ENCODE measurements at places on chromosomes 2 and 18.

DNA sequence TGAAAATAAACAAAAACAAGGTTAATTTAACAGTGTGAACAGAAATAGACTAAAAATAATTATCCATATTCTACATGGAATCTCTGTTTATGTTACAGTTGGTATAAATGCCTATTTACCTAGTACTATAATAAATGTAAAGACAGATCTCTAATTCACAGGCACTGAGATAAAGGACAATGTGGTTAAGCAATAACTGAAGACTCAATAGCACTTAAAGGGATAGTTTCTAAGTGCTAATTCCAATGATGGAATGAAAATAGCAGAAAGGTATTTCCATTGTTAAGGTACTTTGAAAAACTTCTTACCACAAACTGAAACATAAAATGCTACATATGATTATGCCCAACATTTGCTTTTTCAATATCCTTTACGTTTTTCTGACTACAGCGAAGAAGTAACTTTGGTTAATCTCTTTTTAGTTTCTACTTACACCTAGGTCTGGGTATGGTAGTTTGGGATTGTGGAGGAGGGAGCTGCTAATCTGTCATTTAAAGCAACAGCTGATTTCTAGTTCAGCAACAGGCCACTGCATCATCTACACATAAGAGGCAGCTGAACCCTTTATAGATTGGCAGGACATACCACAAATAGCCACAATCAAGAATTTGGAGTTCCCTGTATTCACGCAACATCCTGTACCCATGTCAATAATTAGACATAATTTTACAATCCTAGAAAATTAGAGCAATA, 27.2 kb downstream of the MAP4K3 start:
- no peak for DNase-seq

DNA sequence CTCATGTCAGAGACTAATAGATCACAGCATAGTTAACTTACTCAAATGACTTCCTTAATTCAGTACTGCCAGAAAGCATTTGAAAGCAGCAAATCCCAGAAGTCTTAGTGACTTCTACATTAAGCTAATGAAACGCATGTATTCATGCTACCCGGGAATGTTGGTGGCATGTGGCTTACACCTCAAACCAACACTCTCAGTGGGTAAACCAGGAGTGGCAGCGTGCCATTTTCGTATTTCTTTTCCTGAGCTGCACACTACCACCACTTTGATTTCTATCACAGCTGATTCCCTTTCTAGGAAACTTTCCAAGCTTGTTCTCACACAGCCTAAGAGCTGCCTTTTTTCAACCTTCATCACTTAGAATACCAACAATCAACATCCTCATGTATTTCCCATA, 646.6 kb downstream of the NRXN1 start:
- DNase-seq = no peak

GRCh38 chr2:190119257-190119656, 56.7 kb upstream of the MSTN start:
- no peak for DNase-seq

- no peak for DNase-seq
Measured at GRCh38 chr18:55390898-55391297, 197.1 kb downstream of the TCF4 start.

DNA sequence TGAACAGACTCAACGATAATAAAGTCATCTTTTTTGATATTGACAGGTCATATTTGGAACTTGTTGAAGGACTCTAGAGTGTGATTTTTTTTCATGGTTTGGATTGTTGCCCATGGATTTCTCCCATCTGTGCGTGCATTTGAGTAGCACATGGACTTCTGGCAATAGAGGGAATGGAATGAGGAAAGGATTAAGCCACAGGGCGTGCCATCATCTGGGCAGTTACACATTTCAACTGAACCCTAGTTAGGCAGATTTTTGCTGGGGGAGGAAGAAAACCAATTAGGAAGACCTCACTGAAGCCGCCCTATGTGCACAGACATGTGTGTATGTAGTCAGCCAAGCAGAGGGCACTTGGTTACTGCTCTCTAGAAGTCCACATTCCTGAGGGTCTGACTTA, 72.6 kb downstream of the TPGS2 start:
- DNase-seq = no peak

DNA sequence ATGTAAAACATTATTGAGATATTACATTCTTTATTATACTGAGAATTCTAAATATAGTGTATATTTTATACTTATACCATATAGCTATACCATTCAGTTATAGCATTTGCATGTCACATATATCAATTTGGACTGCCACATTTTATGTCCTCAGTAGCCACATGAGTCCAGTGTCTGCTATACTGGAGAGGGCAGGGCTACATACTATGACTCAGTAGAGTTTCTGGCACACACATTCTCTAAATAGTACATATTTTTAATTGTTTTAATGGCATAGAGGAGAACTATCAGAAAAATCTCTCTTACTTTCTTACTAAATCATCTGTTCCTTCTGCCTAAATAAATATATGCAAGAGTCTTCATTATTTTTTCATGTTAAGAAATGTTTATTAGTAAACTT, 55.4 kb upstream of the COL5A2 start:
- no peak for DNase-seq

GRCh38 chr18:32823226-32823625, 50.4 kb upstream of the KLHL14 start:
- no peak for DNase-seq

GRCh38 chr2:155266109-155266508, 567.6 kb downstream of the KCNJ3 start:
- DNase-seq = no peak

- DNase-seq = no peak
Measured at GRCh38 chr18:13745696-13746095, 19.2 kb downstream of the RNMT start.

- peak; percentile 7 for DNase-seq
Measured at GRCh38 chr18:25132786-25133496, 219.0 kb downstream of the ZNF521 start.

DNA sequence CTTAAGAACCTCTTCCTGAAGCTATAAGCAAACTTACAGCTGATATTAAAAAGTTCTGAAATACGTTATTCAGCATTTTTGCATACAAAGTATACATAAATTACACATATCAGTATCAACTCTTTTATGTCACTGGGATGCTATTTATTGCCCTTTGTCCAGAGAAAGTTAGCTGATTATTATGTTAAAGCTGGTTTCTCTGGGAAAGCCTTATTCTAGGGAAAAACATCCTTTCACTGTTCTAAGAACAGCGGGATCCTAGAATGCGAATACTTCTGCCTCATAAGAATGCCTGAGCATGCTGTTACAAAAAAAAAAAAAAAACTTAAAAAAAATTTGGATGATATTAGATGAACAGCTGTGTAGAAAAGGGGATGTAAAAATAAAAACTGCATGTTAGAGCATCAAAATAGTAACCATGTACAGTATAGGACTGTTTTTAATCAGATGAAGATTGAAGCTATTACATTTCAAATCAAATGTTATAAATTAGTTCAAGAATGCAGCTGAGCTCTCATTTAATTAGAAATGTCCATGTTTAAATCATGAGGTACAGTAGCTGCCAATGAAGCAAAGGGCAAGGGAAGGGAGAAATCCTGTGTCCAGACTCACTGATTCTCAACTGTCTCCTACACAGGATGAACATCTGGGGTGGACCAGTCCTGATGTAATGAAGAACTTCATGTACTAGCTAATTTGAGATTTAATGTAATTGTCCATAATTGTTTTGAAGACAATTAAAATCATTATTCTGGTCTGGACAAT, 8.2 kb downstream of the FTCDNL1 start:
- DNase-seq = no peak

GRCh38 chr2:108403494-108403893, 25.7 kb downstream of the SULT1C4 start:
- no peak for DNase-seq

DNA sequence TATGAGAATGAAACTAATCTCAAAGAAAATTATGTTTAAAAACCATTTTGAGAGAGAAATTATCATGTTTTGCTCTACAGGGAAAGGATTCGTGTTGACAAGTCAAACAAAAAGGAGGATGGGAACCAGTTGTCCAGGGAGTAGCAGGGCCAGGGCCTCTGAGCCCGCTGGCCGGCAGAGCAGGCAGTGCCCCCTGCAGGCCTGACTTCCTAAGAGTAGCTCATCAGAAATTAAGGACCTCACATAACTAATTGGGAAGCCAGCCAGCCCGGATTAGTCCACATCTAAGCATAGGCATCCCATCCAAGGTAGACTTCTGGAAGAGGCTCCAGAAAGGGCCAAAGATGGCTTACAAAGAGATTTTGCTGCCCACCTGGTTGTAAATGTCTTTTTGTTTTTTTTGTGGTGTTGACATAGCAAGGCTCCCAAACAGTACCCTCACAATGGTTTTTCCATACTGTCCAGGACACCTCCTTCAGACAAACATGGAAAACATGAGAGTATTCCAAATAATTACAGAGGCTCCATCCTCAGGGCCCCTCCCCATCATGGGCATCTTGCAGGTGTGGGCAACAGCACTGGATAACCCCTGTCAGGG, 241.2 kb upstream of the TANK start:
- DNase-seq = no peak

GRCh38 chr2:36906277-36906676, 60.1 kb downstream of the STRN start:
- DNase-seq = no peak

- DNase-seq = no peak
Measured at GRCh38 chr2:157722580-157723234, 94.0 kb upstream of the ACVR1C start.

GRCh38 chr2:219536967-219537366, 6.6 kb downstream of the CHPF start:
- DNase-seq = no peak

DNA sequence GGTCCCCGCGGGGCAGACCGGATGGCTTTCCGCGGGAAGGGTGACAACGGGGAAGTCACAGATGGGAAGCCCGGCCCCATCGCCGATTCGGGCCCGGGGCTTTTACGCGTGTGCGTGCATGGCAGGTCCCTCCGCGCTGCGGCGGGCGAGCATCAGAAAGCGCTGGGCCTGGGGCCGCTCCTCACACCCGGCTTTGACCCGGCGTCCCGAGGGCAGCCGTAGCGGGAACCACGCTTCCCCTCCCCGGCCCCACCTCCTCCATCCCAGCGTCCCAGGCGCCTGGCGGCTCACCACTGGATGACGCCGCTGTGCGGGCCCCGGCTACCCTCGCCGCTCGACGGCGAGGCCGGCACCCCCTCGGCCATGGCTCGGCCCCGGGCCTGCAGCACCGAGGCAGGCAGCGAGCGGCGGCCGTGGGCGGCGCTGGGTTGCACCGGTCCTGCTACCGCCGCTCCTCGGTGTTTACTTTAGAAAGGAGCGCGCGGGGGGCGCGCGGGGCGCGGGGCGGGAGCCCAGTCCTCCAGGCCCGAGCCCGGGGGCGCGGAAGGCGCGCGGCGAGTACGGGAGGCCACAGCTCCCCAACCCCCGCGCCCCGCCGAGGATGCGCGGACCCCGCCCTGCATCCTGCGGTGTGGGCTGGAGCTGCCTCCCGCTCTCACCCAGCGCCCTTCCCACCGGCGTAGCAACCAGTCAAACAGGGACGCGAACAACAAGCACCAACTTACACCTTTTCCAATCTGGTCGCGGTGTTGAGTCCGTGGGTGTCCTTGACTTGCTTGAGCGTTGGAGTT, 806 bp downstream of the RFX8 start:
- DNase-seq = peak; percentile 41

DNA sequence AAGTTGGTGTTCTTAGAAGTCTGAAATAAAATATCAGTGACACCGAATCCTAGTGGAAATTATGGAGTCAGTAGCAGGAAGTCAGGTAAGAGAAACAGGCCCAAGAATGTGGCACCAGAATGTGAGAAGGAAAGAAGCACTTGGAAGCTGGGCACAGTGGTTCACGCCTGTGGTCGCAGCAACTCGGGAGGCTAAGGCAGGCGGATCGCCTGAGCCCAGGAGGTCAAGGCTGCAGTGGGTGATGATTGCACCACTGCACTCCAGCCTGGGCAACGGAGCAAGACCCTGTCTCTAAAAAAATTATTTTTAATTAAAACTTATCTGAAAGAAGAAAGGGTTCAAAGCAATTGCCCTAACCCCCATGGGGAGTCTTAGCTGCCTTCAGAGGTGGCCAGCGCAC, 268.3 kb upstream of the SALL3 start:
- DNase-seq = no peak

DNA sequence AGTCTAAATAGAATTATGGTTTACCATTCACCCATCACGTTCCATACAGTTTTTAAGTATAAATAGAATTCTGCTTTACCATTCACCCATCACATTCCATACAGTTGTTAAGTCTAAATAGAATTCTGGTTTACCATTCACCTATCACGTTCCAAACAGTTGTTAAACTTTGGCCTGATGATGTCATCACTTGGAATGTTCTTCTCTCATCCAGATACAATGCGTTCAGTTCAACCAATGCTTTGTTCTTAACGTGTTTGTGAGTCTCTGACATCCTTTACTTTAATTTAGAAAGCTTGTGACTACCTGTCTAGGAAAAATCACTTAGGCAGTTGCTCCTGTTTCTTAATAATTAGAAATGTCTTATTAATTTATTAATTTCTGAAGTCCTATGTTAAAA, 236.3 kb upstream of the RASGRP3 start:
- DNase-seq = no peak

GRCh38 chr2:82139979-82140611, 1835.5 kb upstream of the LRRTM1 start:
- DNase-seq = peak; percentile 35

- DNase-seq = no peak
Measured at GRCh38 chr18:42156281-42156680, 201.2 kb downstream of the PIK3C3 start.
